Brain (organoid and tissue), 16 donors: ENCODE measurements at places on chromosomes 1 and 21.
A peak's percentile ranks its signal among the peaks of the same experiment; 100 is the strongest.

GRCh38 chr1:63912643-63913042 lies 138.8 kb downstream of the ROR1 start:
- DNase-seq, result no peak

GRCh38 chr1:2645776-2646175 lies 13.0 kb upstream of the MMEL1 start:
- no peak for DNase-seq

DNA sequence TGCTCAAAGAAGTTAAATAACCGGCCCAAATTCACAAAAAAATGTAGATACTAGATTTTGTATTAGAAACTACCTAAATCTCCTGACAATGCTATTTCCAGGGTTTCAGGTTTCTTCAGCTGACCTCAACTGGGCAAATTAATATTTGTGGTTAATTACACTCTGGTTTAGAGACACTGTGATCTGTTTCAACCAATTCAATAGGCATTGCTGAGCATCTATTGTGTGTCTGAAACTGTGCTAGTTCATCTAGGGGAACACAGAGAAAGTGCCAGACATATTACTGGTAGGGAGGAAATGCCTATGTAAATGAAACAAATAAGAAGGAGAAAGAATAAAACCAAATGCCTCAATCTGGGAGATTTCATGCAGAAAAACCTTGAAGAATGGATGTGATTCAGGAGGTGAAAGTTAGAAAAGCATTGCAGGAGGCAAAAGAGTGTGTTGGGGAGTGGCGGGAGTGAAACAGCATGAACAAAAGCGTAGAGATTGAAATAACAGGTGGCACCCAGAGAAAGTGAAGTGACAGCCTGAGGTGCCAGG lies 51.3 kb upstream of the IVNS1ABP start:
- no peak for DNase-seq

DNA sequence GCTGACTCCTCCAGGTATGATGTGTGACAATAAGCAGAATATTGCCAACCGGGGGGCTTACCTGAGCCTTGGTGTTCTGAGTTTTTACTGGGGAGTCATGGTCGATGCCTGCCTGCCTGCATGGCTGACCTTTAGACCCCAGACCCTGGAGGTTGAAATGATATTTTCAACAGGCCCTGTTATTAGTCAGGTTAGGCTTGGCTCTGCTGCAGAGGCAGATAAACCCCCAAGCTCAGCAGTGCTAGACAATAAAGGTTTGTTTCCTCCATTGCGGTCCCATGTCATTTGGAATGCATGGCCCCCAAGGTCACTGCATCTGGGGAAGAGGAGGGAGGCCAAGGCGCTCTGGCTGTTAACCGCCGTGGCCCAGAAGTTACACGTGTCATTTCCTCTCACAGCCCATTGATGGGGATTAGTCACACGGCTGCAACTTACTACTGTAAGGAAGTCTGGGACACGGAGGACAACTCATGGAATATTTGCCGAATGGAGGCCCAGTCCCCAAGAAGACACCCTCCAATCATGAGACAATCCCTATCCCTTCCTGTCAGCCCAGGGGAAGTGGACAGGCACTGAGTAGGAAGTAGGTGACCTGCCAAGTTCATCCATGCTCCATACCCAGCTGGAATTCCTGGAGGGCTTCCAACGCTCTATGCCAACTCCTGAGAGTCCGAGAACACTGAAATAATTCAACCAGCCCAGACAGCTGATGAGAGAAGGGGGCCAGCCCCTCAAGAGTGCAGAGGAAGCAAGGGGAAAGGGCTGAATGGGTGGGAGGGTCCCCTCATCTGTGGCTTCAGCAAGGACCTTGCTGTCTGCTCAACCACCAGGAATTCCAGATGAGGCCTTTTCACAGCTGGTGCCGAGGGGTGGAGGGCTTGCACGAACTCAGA lies 97.3 kb downstream of the TAS1R2 start:
- peak; percentile 16 for DNase-seq

DNA sequence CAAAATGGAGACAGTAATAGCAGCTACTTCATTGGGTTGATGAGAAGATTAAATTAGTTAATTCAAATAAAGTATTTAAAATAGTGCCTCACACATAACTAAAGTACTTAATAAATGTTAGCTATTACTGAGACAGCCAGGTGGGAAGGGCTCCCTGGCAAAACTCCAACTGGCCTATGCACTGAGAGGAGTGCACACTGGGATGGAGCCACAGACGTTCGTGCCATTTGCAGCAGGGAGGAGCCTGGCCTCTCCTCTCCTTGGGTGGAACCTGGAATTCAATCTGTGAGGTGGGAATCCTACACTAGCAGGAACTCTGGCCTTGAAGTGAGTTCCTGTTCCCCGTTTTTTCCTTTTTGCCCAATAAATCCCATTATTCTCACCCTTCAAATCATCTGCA lies 28.1 kb downstream of the SLC5A9 start:
- DNase-seq, result no peak
